ENCODE measurements at places on chromosomes 3 and 15.

- no peak for DNase-seq
Observed at GRCh38 chr3:45582430-45582829, 12.1 kb upstream of the LIMD1 start.

DNA sequence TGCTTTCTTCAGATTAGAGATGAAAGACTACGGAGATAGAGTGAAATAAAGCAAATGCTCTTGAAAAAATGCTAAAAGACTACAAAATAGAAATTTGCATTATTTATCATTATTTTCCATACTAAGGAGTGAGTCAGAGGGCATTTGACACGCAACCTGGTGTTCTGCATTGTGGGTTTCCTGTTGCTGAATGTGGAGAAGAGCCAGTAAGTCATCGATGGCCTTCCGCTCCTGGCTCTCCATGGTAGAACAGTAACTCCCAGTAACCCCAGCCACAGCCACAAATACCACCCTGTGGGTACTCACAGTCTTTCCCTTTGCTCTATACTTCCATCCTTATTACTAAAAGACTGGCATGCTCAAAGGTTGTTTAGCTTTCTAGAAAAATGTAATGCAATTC, 61.5 kb downstream of the CGGBP1 start:
- no peak for DNase-seq

DNA sequence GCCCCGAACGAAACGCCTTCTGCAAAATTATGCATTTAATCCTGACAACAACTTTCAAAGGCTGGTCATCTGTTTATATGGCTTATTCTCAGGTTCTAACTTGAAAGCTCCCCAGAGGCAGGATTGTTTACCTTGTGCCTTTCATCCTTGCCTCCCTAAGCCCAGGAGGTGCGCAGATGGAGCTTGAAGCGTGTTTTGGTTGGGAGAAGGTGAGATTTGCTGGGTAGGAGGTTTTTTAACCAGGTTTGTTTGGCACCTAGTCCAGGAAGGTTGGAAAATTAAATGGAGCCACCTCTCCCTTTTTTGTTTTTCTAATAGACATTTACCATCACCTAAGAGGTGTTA, 675 bp downstream of the TSEN2 start:
- DNase-seq, result no peak

DNA sequence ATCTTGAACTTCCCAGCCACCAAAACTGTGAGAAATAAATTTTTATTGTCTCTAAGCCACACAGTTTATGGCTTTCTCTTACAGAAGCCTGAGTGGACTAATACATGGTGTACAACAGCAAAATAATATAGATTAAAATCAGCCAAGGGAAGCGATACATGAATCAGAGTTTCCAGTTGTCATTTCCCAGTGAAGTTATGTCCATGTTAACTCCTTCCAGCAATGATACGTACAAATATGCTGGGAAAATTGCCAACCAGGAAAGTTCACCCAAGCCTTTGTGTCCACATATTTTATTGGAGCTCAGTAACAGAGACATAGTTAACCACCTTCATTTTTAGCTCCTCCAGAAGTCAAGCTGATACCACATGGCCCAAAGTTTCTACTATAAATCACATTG, 280.9 kb upstream of the KCNMB2 start:
- no peak for DNase-seq

GRCh38 chr3:21505711-21506460, 245.1 kb downstream of the ZNF385D start:
- DNase-seq, result no peak

DNA sequence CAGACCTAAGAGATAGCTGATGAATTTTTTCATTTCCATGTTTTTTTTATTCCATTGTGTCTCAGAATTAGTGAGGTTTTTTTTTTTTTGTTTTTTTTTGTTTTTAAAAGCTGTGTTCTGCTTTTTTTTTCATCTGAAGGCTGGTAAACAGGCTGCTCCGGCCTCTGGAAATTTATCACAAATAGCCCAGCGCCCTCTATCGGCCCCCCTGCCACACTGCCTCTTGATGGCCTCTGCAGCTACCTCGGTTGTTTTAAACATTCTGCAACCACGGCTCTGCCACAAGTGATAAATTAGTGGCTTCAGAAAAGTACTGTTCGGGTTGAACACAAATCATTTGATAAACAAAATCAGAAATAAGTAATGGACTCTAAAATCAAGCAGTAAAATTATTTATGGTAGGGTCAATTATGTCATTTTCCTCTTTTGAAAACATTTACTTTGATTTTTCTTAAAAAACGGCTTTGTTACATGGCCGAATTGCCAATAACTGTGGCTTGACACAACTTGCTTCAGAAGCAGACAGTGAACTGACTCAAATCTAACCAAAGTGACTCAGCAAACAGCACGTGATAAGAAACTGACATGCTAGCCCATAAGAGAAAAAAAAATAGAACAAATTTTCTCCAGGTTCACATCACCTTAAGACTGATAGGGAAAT, 87.8 kb downstream of the RSL24D1 start:
- peak; percentile 34 for DNase-seq

DNA sequence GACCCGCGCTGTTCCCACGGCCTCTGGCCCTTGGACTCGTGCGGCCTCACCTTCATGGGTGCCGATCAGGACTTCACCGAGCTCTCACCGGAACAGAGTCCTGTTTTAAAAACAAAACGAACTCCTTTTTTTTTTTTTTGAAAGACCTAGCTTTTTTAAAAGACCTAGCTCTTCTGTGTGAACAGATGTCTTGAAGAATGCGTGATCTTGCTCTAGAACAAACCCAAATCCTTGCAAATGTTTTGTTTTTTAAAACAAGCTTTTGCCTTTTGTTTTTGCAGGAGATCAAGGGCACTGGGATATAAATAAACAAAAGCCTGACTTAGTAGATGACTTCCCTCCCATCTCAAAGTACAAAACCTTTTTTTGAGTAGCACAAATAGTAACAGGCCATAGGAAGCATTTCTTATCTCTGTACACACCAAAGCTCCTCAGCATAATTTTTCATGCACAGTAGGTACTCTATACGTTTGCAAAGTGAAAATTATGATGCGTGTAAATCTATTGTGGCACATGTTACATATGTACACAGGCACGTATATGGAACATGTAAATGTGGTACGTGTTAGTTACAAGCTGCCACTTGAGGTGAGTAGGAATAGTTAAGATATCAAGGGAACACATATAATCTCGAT, 1.1 kb upstream of the MSL2 start:
- DNase-seq, result no peak

GRCh38 chr3:180383332-180384020, 218.5 kb upstream of the TTC14 start:
- no peak for DNase-seq

GRCh38 chr3:172147113-172147818, 107.9 kb downstream of the FNDC3B start:
- DNase-seq, result no peak

DNA sequence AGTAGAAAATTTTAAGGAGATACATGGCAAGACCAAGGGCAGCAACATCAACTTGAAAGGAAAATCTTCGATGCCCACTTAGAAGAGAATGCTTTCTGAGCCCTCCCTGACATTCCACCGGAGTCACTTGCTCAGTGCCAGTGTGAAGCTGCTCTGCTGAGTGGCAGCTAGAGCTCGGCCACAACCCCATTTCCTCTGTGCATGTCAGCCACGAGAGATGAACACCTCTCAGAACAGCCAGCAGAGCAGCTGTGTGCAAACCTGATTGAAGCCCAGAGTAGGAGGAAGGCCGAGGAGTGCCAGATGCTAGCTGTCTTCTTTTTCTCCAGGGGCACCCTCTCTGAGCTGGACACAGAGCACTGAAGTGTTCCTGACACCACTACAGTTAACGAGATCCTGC, 12.2 kb downstream of the TARS3 start:
- DNase-seq, result no peak
